ENCODE measurements at places on chromosomes 3 and 15.

GRCh38 chr3:129399895-129400357 is 28.5 kb downstream of the EFCAB12 start:
- DNase-seq, result no peak

DNA sequence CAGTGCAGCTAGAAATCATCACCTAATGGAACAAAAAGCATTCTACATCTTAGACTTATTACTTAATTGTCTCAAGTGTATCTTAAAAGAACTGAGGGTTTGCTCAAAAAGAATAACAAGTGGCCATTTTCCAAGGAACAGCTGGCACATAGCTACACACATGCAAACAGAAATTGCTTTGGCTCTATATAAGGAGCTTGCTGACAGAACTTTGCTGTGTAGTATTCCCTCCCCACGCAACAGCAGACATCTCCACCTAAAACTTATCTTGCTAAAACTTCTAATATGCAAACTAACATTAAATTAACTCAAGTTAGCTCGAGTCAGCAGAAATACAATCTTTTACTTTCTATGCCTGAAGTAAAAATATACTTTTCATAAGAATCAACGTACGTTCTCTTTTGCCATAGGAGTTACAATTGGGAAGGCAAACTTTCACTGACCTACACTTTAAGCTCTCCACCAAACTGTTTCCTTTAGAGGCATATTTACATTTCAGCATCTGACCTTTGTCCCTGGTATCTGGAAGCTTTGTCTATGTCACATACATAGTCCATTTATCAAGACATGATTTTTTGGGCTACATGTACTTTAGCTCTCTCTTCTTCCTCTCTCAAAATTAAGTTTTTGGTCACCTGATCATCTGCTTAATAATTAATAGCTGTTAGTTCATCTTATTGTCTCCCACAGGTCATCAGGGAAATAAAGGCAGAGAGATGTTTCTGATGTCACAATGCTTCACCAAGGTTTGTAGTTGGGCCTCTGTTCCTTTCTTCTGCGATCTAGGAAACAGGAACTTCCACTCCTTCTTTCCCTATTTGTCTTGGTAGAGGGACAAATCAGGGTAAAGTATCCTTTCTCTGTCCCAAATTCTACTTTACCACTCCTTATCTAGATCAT is 163.4 kb upstream of the AGTR1 start:
- no peak for DNase-seq

- no peak for DNase-seq
Observed at GRCh38 chr3:70716832-70717231, 404.4 kb upstream of the MDFIC2 start.

DNA sequence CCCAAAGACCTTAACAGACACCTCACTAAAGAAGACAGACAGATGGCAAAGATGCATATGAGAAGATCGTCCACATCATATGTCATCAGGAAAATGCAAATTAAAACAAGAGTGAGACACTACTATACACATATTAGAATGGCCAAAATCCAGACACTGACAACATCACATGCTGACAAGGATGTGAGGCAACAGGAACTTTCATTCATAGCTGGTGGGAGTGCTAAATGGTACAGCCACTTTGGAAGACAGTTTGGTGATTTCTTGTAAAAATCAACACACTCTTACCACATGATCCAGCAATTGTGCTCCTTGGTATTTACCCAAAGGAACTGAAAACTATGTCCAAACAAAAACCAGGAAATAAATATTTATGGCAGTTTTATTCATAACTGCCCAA is 17.6 kb downstream of the CHDH start:
- DNase-seq, result no peak

GRCh38 chr3:115623044-115623868 is at the start of gene GAP43:
GAP43 (plus strand) TSS chr3:115623510; CDS start chr3:115623690, 180 bp downstream.
- no peak for DNase-seq

DNA sequence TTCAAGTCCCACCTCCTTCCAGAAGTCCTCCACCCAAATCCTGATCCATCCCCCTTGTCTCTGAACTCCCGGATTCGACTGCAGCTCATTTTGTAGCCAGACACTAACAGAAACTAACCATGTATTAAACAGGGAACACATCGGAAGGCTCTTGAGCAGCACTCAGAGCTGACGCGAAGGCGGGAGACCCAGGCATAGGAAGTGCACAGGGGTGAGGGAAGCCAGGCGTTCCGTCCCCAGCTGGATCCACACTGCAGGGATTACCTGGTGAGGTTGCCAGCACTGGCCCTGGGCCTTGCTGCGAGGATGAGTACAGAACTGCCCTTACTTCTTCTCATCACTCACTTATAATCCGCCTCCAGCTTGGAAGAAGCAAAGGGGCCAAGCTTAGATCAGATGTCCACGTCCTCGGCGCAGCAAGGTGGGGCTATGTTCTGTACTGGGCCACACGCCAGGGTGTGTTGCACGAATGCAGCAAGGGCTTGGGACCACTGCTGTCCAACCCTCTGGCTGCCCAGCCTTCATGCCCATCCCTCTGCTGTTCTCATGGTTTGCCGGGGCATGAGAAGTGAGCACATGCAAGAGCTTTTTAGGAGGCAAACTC is 124.2 kb upstream of the SMAD3 start:
- no peak for DNase-seq

DNA sequence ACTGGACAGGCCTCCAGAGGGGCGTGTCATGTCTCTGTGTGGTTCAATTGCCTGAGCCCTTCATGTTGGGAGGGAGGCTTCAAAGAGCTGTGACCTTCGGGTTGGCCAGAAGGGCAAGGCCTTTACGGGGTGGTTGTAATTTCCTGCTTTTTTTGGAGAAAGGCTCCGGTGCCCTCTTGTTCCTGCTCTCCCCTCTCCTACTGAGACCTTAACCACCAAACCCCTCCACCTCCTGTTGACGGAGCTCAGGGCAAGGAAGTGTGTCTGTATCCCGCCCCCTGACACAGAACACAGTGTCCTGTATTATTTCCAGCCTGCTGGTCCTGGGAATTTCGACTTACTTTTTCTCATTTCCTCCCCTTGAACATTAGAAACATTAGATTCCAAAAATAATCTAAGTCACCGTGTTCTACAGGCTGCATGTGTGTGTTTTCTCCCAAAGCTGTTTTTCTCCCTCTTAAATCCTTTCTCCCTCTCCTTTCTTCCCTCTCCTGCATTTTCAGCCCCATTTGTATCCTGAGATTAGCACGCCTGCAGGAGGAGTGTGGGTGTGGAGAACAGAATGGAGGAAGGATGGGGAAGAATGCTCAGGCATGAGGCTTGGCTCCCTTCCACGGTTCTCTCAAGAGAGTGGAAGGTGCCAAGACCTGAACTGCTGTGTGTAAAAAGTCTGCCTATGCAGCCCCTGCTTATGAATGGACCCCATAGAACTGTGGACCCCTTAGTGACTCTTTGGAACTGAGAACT is 285.4 kb upstream of the ROPN1 start:
- no peak for DNase-seq

DNA sequence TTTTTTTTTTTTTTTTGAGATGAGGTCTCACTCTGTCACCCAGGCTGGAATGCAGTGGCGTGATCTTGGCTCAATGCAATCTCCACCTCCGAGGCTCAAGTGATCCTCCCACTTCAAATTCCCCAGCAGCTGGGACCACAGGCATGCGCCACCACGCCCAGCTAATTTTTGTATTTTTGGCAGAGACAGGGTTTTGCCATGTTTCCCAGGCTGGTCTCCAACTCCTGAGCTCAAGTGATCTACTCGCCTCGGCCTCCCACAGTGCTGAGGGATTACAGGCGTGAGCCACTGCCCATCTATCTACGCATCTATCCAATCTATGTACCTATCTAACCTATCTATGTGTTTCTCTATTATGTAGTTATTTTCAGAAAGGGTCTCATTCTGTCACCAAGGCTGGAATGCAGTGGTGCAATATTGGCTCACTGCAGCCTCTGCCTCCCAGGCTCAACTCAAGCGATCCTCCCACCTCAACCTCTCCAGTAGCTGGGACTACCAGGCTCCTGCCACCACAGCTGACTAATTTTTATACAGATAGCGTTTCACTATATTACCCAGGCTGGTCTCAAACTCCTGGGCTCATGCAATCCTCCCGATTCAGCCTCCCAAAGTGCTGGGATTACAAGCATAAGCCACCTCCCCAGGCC is 20.2 kb upstream of the GPX1 start:
- DNase-seq, result no peak

DNA sequence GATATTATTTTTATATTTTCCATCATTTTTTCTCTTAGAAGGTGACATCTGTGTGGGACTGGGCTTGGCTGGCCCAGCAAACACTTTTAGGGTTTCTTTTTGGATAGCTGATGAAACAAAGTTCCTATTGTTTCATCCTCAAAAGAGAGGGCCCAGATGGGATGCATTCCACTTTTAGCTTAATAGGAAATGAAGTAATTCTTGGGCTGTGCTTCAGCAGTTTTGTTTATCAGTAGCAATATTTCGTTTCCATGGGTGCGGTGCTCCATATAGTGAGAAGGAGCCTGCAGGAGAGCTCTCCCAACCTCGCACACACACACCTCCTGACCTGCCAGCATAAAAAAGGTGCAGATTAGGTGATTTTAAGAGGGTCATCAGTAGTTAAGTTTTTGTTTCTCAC is 147.5 kb downstream of the AKAP13 start:
- no peak for DNase-seq

DNA sequence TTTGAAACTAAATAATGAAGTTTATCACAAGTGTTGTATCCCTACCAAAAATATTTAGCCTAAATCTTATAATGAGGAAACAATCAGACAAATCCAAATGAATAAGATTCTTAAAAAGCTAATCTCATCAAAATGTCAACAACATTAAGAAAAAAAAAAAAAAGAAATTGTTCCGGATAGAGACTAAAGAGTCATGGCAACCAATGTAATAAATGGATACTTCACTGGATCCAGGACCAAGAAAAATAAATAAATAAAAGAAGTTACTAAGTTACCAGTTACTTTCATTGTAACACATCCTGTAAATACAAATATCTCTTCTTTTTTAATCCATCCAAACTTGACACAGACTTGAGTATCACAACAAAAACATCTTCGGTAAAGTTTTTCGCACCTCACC is 607 bp downstream of the MRPL47 start:
- no peak for DNase-seq

DNA sequence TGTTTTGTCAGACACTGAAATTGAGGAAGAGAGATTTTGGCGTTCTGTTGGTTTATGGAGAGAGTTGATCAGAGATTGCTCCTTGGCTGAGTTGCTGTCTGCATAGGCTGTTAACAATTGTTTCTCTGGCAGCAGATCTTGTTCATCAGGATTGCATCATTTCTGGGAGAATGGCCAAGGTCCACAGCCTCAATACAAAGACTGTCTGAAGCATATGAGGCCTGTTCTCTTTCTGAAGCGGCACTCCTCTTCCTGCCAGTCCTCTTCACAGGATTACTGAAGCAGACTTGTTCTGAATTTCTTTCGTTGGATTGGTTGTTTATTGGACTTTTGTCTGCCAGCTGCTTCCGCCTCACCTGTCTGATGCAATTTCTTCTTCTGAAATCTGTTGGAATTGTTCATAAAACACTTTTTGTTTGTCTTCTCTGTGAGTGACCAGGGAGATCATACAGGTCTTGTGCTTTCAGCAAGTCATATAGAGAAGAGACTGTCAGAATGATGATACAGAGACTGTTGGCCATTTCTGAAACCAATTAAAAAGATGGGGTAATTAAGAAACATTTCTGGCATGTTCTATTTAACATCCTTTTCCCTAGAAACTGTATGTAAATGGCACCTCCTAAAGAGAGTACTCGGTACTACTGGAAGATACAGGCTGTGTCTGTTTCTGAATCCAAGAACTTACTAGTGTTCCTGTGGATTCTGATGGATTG is 25.5 kb downstream of the SETD5 start:
- DNase-seq, result no peak
